Tibial nerve (tissue), 4 donors: ENCODE measurements at places on chromosomes 5 and 9. TPM values are rescaled to one million over a fixed set of nuclear protein-coding genes. Genes with fewer than 3 reads are reported as not detected.

Gene GRXCR2
- total RNA-seq = not detected

Gene UBAC1
- 54.2 TPM for total RNA-seq

Gene CTNND2
- 2.5 TPM for total RNA-seq

Gene IFNA13
- not detected for total RNA-seq

Gene SV2C
- total RNA-seq = 1.4 TPM

Gene CDC25C
- 0.60 TPM for total RNA-seq

Gene LHX3
- not detected for total RNA-seq

Gene IDNK
- 3.1 TPM for total RNA-seq

Gene IGFBPL1
- not detected for total RNA-seq

Gene TMCO6
- total RNA-seq = 87.3 TPM

Gene IFNB1
- total RNA-seq = not detected

Gene OR1J4
- not detected for total RNA-seq

Gene ARID3C
- 0.66 TPM for total RNA-seq

Gene PCDHA2
- total RNA-seq = not detected

Gene ADAMTS6
- 8.8 TPM for total RNA-seq

Gene PHF19
- 61.6 TPM for total RNA-seq

Gene DRD1
- not detected for total RNA-seq

Gene OR1B1
- total RNA-seq = 3.0 TPM
